ENCODE measurements at places on chromosomes 16 and 17.

- no peak for DNase-seq
Observed at GRCh38 chr16:65576631-65577030, 454.8 kb upstream of the CDH11 start.

DNA sequence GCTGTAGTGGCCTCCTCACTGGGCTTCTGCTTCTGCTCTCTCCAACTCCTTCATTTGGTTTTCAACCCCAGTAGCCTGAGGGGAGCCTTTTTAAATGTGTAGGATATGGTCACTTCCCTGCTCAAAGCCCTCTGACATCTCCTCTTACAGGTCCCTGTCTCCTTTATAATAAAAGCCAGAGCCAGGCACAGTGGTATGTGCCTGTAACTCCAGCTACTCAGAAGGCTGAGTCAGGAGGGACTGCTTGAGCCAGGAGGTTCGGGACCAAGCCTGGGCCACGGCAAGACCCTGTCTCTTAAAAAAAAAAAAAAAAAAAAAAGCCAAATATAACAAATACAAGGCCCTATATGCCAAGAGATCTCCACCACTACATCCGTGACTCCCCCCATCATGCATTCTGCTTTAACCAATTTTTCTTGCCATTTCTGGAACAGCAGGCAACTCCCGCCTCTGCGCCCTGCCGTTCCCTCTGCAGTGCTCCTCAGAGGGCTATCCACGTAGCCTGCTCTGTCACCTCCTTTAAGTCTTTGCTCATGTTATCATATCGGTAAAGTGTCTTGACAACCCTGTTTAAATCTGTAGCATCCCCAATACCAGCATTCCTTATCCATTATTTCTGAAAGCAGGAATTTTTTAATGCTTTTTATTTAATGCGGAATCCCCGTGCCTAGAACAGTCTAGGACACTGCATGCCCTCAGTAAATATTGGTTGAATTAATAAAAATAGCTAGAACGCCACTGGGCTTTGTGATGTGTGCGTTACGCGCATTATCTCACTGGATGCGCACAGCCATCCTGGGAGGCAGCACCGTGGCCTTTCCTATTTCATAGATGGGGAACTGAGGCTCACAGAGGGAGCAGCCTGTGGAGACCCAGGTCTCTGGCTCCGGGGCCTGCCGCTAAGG is 9.5 kb downstream of the ZNF771 start:
- DNase-seq = no peak

GRCh38 chr17:80063830-80064585 is 27.6 kb downstream of the CCDC40 start:
- peak; percentile 33 for DNase-seq

- no peak for DNase-seq
Observed at GRCh38 chr16:84194470-84195200, 3.7 kb downstream of the ADAD2 start.

- DNase-seq = no peak
Observed at GRCh38 chr16:69150146-69150865, 17.9 kb downstream of the UTP4 start.

DNA sequence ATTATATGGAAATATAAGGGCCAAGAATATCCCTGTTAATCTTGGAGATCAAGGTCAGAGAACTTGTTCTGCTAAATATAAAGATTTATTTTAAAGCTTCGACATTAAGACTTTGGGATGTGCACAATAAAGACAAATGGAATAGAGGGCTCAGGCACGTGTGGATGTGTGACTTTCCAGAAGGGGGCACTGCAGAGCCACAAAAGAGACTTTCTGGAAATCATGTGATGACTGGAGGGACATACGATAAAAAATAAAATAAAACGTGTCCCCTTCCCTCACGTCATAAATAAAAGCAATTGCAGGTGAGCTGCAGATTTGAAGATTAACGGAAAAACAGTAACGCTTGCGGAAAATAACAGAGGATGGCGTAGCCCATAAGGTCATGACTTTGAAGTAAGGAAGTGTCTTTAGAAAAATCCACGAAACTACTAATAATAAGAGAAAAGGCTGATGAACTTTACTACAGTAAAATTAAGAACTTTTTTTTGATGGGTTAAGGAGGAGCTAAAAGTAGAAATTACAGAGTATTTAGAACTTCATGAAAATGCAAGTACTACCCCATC is 9.4 kb upstream of the ENGASE start:
- no peak for DNase-seq

GRCh38 chr17:16339402-16339801 is 13.9 kb downstream of the CENPV start:
- no peak for DNase-seq

- DNase-seq = peak; percentile 72
Observed at GRCh38 chr17:46002311-46002972, 3.4 kb downstream of the STH start.

- no peak for DNase-seq
Observed at GRCh38 chr17:1997289-1997926, 27.7 kb downstream of the RTN4RL1 start.
